ENCODE measurements at places on chromosomes 3 and 15.

- no peak for DNase-seq
Measured at GRCh38 chr3:31882895-31883294, 98.2 kb downstream of the OSBPL10 start.

DNA sequence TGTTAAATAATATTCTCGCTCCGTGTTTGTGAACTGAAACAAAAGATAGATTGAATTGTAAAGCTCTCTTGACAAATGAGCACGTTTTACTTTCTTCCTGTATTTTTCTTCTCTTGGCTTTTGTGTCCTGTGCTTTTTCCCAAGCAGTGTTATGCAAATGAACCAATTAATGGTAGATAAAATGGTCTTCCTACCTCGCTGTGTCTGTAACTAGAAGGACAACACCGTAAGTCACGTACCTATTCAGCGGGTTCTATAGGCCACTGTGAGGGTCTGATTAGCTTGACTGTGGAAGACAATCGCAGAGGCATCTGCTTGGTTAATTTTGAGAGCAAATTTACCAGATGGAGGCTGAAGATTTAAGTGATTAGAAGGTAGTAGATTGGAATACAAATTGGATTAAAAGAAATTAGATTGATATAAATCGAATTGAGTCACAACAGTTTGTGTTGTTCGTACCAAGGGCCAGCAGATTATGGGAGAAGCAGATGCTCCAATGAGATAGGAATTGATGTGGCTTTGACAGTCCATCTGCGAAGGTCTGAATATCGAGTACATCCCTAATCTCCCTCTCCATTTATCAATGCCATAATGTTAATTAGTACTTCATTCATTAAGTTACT, 40.2 kb downstream of the ROBO2 start:
- DNase-seq, result no peak

- no peak for DNase-seq
Measured at GRCh38 chr3:70820397-70820796, 508.0 kb upstream of the MDFIC2 start.

DNA sequence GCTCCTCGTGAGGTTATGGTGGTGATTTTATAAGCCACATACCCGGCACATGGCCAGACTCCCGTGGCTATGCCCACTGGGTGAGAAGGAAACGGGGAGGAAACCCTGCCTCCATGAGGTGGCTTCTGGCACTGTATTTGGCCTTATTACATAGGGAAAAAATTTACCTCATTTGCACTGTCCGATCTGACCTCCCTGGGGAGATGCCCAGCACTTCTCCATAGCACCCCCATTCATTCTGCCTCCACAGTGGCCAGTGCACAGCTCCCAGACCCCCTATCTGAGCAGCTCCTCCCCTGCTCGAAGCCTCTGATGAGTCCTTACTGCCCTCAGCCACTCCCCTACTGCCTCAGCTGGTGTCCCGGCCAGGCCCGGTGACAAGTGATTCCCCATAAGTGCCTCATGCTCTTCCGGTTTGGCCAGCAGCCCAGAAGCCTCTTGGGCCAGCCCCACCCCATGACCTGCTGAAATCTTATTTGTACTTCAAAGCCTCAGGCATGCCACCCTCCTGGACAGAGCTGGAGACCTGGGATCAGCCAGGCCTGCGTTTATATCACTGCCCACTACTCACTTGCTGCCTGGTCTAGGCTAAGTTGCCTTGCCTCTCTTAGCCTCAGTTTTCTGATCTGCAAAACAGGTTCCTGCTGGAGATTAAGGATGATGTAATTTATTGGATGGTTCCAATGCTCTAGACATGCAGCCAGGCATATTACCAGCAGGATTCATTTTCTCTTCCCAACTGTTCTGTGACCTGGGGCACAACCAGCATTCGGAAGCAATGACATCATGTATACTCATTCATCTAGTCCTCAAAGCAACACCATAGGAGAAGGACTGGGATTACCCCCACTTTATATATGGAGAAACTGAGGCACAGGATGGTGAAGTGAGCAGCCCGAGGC, 30.6 kb upstream of the SLC6A6 start:
- DNase-seq, result no peak

DNA sequence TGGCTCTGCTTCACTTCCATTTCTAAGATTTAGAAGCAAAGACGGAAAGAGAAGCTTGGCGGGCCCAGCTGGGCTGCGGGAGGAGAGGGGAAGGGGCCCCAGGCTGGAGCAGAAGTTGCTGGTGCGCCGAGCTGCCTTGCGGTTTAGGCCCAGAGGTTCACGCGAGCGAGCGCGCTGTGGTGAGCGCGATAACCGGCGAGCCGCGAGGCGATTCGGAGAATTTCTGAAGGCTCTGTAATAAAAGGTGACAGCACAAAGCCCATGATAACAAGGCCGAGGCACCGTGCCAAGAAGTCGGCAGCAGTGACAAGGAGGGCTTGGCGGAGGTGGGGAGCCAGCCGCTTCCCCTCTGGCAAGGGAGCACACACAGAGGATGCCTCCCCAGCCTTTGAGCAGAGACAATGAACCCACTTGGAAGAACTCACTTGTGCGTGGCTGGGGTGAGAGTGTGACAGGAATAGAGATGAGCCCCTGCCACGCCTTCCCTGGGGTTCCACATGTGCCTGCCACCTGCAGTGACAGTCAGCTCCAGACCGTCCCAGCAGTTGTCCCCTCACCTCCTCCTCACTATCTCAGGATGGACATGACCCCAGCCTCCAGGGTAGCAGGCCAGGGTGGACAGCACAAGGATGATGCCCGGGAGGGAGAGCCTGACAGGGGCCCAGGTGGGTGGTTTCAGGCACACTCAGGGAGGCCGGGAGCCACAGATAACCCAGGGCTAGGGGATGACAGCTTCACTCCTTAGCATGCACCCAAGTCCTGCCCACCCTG, 315.2 kb downstream of the UACA start:
- peak; percentile 44 for DNase-seq

- no peak for DNase-seq
Measured at GRCh38 chr3:49484471-49484870, 14.4 kb downstream of the DAG1 start.

DNA sequence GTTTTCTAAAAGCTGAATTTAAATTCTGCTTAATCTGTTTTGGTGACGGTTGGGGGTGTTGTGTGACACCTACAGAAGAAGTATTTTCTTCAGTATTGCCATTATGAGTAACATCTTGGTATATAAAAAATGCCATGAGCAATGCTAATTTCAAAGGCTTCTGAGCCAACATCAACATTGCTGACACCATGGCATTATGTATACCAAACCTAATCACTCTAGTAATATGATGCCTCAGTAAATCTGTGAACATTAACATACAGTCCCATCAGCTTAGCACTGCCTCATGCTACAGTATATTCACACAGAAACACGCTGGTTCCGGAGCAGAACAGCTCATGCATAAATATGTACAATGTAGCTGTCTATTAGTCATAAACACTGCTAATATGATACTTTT, 75.8 kb downstream of the ZPLD1 start:
- no peak for DNase-seq

DNA sequence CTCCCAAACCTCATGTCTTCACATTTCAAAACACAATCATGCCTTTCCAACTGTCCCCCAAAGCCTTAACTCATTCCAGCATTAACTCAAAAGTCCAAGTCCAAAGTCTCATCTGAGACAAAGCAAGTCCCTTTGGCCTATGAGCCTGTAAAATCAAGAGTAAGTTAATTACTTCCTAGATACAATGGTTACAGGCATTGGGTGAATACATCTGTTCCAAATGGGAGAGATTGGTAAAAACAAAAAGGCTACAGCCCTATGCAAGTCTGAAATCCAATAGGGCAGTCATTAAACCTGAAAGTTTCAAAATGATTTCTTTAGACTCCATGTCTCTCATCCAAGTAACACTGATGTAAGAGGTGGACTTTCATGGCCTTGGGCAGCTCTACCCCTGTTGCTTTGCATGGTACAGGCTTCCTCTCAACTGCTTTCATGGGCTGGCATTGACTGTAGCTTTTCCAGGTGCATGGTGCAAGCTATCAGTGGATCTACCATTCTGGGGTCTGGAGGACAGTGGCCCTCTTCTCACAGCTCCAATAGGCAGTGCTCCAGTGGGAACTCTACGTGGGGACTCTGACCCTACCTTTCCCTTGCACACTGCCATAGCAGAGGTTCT, 55.0 kb upstream of the PLSCR4 start:
- DNase-seq, result no peak

- DNase-seq, result no peak
Measured at GRCh38 chr15:51335538-51336410, 2.6 kb downstream of the CYP19A1 start.

GRCh38 chr3:118057086-118057485, 977.6 kb downstream of the IGSF11 start:
- DNase-seq, result no peak

GRCh38 chr3:72190050-72190449, 405.1 kb upstream of the PROK2 start:
- no peak for DNase-seq

DNA sequence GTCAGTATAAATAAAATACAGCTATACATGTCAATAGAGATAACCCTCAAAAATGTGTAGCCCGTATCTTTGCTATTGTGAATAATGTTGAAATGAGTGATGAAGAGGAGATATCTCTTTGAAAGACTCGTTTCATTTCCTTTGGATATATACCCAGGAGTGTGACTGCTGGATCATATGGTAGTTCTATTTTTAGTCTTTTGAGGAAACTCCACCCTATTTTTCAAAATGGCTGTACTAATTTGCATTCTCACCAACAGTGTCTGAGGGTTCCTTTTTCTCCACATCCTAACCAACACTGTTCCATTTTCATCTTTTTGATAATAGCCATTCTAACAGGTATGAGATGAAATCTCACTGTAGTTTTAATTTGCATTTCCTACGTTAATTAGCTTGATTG, 237.5 kb upstream of the GBE1 start:
- DNase-seq, result no peak

DNA sequence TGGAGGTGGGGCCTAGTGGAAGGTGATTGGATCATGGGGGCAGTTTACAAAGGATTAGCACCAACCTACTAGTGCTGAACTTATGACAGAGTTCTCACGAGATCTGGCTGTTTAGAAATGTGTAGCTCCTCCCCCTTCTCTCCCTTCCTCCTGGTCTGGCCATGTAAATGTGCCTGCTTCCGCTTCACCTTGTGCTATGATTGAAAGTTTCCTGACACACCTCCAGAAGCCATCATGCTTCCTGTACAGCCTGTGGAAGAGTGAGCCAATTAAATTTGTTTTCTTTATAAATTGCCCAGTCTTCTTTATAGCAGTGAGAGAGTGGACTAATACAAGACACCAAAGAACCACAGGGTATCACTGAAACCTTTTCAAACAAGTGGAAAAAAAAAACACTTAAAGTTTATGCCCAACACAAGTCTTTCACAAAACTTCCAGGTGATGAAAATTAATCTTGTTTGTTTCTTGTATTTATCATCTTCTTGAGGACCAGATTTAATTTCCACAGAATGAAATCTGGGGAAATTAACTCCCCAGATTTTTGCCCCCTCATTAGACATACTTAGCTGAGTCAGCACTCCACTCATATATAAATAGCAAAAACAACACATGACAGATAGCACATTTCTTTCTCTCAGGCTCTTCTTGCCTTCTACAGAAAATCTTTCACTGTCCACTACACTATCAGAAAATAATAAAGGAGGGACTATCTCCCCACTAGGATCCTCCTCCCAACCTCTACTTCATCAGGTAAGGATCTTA, 847.2 kb downstream of the TUSC7 start:
- DNase-seq, result no peak

- DNase-seq, result no peak
Measured at GRCh38 chr3:87361271-87361670, 84.9 kb upstream of the POU1F1 start.

- DNase-seq, result no peak
Measured at GRCh38 chr3:14042680-14043079, 82.0 kb downstream of the CHCHD4 start.

- no peak for DNase-seq
Measured at GRCh38 chr3:36868614-36869436, 76.0 kb downstream of the TRANK1 start.

- DNase-seq, result no peak
Measured at GRCh38 chr3:125643172-125643571, 47.9 kb upstream of the OSBPL11 start.

Measured in left forelimb (tissue), 1 donor.